ENCODE measurements at places on chromosomes 16 and 17.

DNA sequence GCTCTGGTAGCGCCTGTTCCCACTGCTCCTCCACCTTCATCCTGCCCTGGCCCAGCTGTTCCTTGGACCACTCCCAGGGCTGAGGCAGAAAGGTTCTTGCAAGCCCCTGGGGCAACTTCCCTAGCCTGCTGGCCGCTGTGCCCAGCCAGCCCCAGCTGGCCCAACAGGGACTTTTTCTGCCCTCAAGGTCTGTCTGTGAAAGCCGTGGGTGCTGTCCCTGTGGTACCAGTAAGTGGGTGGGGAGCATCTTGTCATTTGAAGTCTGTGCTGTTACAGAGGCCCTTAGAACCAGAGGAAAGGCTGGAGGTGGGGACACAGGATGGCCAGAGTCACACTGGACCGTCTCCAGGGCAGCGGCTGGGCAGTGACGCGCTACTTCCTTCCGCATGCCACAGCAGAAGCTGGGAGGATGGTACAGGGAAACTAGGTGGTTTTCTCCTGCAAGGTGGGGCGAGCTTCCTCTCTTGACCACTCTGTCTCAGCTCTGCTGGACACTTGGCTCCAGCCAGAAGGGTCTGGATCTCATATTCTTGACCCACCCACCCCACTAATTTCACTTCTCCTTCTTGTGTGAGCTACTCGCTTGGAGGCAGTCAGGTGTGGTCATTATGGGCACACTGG is 87.8 kb downstream of the PLCG2 start:
- no peak for DNase-seq

GRCh38 chr17:82237746-82238471 is 9.1 kb downstream of the SLC16A3 start:
- DNase-seq = no peak

- peak; percentile 33 for DNase-seq
Measured at GRCh38 chr17:33686171-33686570, 393.1 kb upstream of the ASIC2 start.

DNA sequence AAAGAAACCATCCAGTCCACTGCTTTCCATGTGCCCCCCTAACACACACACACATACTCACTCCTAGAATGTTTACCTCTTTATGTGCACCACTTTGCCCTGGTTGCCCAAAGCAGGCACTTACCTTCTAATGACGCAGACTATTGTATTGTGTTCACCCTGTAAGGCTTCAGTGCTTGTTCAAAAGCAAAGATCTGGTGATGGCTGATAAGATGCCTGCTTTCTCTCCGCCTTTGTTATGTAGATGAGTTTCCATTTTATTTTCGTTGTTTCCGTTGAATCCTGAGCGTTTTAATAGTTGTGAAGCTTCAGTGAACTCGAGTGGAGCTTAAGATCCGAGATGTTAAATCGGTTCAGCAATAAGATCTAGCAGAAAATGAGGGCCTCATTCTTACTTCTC is 452.7 kb downstream of the TMEM114 start:
- no peak for DNase-seq

DNA sequence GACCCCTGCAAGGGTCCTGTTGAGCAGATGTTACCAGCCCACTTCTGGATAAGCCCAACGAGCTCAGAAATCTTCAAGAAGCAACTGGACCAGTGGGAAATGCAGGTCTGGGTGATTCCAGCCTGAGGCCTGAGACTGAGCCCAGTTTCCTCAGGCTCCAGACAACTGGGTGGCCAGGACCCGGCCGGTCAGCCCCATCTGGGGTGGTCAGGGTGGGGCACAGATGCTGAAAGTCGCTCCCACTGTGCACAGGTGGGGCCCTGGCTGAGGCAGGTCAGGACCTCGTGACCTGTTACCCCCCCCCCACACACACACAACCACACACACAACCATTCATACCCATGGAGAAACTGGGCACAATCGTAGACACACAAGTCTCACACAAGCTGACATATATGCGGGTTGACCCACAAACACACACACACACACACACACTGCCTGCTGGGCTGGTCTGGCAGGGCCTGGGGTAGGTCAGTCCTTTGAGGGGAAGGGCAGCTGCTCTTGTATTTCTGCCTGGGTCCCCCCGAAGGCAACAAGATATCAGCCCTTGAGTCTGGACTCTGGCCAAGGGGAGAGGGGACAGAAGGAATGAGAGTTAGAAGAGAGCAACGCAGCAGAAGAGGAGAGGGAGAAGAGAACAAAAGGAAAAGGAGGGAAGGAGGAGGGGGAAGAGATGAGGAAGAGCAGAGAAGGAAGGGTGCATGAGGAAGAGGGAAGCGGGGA is 99.0 kb upstream of the CDH5 start:
- DNase-seq = no peak

Data from activated T-cell treated with anti-CD3 and anti-CD28 coated beads, Interleukin-2, amount 50 U/mL, for 24 hours (primary cell).